Amygdala (tissue), 56 donors: ENCODE measurements at places on chromosomes 13 and 19.

DNA sequence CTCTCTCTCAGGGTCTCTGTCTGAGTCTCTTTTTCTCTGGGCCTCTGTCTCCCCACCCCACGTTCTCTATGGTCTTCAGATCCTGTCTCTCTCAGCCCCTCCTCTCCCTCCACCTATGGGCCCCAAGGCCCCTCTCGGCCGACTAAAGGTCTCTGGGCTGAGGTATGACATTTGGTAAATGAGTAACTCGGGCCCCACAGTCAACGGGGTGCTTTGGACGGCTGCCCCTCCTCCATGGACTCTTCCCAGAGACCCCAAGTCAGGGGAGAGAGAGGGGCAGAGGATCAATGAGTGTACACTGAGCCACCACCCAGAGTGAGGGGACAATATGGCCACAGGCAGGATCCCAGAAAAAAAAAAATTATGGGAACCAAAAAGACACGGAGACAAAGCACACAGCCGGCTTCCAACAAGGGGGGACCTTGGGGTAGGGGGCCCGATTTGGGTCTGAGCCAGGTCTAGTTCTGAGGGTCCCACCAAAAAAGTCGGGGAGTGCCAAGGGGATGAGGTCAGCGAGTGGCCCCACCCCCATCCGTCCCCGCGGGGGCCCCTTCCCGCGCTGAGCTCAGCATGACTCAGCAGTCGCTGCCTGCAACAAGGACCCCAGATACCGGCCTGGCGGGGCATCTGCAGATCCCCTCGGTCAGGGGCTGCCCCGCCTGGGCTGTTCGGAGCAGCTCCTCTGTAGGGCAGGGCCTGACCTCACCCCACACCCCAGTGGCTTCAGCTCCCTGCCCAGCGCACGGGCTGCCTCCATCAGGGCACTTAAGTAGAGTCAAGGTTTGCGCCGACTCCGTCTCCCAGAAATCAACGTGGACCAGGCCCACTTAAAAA is 1.5 kb upstream of the FTL start:
- DNase-seq = peak; percentile 59

DNA sequence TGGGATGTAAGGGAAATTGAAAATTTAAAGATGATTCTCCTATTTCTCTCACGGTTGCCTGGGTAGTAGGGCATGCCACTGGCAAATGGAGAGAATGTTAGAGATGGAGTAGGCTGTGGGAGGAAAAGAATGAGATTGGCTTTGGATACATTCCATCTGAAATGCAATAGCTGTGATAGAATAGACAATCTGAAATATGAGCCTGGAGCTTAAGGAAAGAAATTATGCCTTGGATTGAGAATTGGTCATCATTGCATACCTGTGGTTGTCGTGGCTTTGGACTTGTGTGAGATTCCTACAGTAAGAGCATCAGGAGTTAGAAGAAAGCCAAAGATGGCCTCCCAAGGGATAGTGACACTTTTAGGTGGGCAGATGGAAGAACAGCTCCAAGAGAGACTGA is 305.1 kb upstream of the SLC10A2 start:
- DNase-seq = no peak

- DNase-seq = no peak
Measured at GRCh38 chr13:100789968-100790367, 115.4 kb upstream of the TMTC4 start.

GRCh38 chr19:35109395-35110112 is 6.1 kb upstream of the FXYD3 start:
- DNase-seq = peak; percentile 33

- no peak for DNase-seq
Measured at GRCh38 chr13:79742923-79743322, 262.0 kb downstream of the NDFIP2 start.

DNA sequence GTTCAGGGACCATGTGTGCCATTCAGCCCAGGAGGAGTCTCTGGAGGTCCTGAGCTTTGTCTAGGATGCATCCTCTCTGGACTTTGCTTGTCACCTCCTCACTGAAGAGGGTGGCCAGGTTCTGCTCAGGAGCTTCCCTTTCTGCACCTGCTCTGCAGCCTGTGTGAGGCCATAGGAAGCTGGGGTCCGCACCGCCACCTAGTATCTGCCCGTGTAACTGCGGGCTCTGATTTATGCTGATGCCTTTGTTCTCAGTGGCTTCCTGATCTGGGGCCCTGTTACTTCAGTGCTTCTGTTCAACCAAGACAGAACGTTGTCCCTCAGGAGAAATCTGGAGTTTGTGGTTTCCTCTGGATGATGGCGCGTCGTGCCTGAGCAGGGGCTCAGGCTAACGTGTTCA is 15.5 kb downstream of the ZNF610 start:
- no peak for DNase-seq

DNA sequence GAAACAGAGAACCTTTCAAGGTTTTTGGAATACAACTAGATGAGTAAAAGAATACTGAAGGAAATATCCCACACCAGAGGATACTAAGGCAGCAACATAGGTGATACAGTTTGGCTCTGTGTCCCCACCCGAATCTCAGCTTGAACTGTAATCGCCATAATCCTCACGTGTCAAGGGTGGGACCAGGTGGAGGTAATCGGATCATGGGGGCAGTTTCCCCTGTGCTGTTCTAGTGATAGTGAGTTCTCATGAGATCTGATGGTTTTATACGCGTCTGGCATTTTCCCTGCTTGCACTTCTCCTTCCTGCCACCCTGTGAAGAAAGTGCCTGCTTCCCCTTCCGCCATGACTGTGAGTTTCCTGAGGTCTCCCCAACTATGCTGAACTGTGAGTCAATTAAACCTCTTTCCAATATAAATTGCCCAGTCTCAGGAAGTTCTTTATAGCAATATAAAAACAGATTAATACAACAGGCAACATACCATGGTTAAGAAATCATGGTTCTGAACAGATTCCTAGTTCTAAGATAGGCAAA is 97.0 kb downstream of the ABCC4 start:
- no peak for DNase-seq

DNA sequence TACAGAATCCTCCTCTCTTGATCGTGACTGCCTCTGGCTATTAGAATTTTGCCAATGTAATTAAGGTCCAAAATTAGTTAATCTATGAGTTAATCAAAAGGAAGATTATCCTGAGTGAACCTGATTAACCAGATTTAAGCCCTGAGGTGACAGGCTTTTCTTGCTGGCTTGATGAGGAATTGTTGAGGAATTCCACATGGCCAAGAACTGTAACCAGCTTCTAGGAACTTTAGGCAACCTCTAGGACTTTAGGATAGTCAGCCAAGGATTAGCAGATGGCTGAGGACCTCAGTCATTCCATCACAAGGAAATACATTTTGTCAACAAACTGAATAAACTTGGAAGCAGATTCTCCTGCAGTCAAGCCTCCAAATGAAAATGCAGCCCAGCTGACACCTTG is 84.8 kb downstream of the STOML3 start:
- DNase-seq = no peak

DNA sequence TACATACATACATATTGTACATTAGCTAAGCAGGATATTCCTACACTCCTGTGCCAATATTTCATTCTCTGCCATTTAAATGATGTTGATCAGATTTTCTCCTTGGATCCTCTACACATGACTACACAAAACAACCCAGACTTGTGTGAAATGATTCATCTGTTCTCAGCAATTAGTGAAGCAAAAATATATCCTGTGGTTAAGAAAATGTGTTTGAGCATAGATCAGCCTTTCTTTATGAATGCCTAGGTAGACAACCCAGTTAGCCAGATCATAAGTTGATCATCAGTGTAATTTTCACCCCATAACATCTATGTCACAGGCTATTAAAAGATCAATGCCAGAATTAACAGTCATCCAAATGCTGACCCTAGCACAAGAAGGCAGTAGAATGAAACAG is 275.2 kb upstream of the EDNRB start:
- no peak for DNase-seq
